ENCODE measurements at places on chromosomes 6 and 20.

- DNase-seq = peak; percentile 81
Measured at GRCh38 chr6:3456898-3457709, at the start of gene SLC22A23. TSS of gene SLC22A23 (minus strand) at chr6:3457050. CDS start at chr6:3456559, 491 bp downstream.

DNA sequence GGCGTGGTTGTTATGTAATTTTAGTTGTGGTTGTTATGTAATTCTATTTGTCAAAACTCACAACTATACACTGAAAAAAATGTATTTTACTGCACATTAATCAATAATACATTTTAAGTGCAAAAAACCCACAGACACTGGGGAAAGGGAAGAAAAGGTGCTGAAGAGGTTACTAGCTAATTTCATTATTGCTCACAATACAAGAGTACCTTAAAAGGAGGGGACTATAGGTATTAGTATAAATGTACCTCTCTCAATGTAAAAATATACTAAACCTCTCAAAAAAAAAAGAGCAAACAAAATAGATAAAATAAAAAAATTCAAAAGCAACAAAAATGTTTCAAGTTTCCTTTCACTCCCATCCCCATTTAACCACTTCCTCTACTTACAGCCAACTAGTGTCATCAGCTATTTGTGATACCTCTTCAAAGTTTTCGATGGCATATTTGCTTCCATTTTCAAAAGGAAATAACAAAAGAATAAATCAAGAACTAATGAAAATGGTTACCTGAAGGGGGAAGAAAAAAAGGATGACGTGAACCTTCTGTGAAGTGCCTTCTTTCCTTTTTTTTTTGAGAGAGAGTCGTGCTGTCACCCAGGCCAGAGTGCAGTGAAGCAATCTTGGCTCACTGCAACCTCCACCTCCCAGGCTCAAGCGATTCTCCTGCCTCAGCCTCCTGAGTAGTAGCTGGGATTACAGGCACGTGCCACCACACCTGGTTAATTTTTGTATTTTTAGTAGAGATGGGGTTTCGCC is 30.2 kb downstream of the RANBP9 start:
- DNase-seq = no peak

GRCh38 chr20:4869290-4870193 is 131.8 kb downstream of the SLC23A2 start:
- DNase-seq = no peak

DNA sequence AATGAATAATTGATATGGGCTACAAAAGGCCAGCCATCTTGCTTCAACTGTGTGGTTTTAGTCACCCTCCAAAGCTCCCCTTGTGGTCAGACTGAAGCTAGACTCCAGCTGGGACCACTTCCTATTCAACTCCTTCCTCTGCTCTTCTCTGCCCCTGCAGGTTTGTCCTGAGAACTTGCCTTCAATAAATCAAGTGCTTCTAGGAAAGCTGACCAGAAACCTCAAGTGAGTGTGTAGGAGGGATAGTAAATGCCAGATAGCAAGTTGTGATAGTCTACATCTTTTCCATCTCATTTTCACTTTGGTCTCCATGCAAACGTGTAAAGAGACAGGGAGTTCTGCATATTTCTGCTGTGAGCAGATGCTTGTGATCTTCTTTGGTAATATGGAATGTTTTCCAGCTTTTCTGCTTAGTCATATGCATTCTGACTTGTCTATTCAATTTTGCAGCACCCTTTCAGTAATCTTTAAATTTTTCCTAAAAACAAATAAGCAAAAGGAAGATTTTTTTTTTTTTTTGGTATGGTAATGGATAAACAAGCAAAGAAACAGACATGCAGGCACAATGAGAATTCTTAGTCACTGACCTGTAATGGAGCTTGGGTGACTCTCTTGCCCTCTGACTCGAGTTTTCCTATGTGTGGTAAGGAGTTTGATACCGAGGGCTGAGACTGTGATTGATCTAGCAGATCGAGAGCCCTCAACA is 201.3 kb upstream of the BTBD3 start:
- no peak for DNase-seq

- DNase-seq = no peak
Measured at GRCh38 chr20:53642196-53643030, 48.8 kb upstream of the ZNF217 start.

- DNase-seq = no peak
Measured at GRCh38 chr20:52869276-52869675, 102.9 kb upstream of the TSHZ2 start.

DNA sequence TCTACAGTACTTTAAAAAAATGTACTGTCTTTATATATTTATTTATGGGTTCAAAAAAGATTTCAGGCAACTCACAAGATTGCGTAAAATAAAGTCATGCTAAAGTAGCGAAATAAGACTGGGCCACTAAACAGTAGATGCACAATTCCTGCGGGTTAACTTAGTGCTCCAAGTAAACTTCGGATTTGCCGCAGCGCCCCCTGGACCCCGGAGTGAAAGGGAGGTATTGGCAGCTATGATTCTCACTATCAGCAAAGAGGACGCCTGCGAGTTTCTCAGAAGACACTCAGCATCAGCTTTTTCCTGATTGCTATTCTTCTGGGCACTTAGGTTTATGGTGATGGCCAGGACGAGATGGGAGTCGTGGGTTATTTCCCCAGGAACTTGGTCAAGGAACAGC is 1.4 kb downstream of the OTOR start:
- DNase-seq = no peak

DNA sequence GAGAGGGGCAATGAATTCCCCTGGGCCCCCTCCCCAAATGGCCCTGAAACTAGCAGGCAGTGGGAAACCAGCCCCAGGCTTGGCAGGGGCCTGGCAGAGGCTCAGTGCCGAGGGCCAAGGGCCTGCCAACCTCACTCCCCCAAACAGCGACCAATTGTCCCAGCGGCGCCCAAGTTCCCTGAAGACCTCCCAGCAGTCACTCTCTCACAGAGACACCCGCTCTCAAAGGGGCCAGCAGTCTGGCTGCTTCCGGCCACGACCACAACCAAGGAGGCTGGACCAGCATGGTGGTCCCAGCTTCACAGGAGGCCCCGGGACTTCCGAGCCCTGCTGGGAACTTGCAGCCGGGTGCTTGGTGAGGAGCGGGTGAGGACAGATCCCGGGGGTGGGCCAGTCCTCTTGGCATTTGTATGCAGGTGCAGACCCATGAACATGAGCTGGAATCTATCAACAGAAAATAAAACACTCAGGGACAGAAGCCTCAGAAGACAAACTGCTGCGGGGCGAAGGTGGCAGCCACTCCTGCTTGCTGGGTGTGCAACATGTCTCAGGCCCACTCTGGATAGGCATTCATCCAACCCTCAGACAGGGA is 17.5 kb upstream of the SIRPA start:
- DNase-seq = no peak

DNA sequence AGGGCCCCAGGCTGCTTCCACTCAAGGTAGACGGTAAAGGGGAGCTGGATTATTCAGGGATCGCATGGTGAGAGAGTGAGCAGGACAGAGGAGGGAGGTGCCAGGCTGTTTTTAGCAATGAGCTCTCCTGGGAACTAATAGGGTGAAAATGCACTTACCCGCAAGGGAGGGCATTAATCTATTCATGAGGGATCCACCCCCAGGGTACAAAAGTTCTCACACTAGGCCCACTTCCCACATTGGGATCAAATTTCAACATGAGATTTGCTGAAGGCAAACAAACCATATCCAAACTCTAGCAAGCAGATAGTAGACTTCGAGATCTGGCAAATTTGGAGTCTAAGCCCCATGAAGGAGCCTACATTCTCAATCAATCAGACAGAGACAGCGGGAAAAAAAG is 408.6 kb downstream of the RNF144B start:
- DNase-seq = no peak

- DNase-seq = no peak
Measured at GRCh38 chr20:62777528-62777830, 18.8 kb upstream of the MRGBP start.

GRCh38 chr6:131488780-131489179 is 84.2 kb upstream of the ARG1 start:
- DNase-seq = no peak

DNA sequence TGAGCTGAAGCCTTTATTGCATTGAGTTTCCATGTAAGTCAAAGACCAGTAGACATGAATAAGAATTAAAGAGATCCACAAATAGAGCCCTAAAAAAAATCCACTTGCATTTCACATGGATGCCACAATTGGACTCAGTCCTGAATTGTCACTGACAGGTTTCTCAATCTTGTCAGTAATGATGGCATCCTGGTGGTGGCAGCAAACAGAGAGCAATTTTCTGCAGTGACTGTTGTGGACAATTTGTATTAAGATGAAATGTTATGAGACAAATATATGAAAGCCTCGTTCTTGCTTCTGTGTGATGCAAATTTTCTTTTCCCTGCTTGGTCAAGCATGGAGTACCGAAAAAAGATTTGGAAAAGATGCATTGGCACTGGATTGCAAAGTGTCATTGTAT is 278.9 kb downstream of the SAMD5 start:
- no peak for DNase-seq

DNA sequence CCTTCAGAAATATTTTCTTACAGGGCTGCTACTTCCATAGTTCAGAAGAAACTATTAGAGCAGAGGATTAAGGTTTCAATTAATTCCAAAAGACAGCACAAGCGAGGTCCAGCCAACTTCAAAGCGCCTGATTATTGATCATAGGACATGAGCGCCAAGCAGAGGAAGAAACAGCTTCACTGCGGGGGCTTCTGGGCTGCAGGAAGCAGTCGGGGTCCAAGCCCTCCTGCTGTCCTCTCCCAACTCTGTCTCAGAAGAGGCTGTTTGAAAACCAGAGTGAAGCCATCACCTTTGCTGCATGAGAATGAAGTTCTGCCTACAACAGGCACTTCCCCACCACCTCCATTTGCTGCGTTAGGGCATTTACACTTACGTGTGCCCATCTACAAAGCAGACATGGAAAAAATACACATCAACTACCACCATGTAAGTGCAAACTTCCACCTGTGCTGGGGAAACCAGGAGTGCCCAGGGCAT is 23.9 kb downstream of the SUMO4 start:
- DNase-seq = no peak

DNA sequence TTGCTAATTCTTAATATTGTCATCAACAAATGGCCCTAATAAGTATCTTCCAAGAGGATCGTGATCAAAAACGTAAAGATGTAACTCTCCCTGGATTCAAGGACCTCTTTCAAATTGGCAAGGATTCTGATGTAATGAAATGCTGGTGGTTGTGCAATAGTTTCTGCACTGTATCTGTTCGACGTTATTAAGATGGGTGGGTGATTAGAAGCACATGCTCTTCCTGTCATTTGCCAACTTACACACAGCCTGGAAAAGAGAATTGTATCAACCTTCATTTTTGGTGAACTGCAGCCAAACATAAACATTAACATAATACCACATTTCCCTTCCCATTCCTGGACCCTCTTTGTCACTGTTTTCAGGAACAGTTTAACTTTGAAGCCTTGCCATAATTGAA is 9.8 kb downstream of the FOXQ1 start:
- DNase-seq = no peak

DNA sequence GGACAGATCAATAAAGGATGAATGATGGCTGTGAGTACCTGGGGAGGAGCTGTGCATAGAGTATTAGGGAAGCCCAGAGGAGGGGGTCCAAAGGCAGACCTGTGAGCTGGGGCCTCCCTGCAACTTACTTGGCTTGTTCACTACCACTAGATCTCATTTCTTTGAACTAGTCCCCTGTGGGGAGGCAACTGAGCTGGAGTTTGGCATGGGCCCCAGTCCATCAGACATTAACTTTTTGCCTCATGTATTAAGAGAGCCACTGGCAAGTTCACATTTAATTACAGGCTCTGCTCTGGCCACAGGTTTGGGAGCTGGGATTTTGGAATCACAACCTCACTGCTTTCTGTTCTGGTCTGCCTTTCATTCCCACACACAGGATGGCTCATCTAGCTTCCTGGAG is 254.1 kb downstream of the PRL start:
- no peak for DNase-seq

- DNase-seq = no peak
Measured at GRCh38 chr6:116190550-116190949, 63.3 kb downstream of the TSPYL4 start.

DNA sequence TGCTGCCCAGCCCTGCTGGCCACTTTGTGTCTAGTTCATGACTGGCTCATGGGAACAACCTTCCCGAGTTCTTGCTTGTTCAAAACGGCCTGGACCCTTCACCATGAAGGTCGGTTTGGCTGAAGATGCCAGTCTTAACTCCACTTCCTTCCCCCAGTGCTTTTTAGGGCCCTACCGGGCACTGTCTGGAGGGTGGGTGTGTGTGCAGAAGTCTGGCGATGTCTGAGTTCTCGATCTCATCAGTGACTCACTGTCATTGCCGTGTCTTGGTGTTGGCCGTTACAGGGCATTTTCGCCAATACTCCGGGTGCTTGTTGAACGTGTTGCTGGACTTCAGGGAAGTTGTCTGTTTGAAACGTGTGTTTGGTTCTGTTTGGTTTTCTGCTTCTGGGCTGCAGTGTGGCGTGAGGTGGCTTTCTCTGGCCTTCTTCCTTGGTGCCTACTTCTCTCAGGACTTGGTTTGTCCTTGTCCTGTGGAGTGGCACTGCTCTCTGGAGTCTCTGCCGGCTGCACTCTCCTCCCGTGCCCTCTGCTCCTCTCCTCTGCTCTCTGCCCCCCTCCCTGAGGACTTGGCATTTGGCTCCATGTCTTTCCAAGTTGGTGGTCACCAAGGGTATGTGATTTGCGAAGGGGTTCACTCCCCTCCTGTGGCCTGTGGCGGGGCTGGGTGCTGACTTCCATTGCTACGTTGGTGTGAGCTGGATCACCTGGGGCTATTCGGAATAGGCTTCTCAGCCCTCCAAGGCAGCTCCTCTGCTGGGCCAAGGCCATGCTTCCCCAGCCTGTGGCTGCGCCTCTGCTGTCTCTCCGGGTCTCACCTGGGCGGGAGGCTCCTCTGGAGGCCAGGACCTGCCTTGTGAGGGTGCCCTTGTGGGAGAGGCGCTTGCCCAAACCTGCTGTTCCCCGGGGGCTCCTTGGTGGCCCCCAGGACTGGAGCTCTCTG is 38.2 kb downstream of the PYGB start:
- DNase-seq = no peak

DNA sequence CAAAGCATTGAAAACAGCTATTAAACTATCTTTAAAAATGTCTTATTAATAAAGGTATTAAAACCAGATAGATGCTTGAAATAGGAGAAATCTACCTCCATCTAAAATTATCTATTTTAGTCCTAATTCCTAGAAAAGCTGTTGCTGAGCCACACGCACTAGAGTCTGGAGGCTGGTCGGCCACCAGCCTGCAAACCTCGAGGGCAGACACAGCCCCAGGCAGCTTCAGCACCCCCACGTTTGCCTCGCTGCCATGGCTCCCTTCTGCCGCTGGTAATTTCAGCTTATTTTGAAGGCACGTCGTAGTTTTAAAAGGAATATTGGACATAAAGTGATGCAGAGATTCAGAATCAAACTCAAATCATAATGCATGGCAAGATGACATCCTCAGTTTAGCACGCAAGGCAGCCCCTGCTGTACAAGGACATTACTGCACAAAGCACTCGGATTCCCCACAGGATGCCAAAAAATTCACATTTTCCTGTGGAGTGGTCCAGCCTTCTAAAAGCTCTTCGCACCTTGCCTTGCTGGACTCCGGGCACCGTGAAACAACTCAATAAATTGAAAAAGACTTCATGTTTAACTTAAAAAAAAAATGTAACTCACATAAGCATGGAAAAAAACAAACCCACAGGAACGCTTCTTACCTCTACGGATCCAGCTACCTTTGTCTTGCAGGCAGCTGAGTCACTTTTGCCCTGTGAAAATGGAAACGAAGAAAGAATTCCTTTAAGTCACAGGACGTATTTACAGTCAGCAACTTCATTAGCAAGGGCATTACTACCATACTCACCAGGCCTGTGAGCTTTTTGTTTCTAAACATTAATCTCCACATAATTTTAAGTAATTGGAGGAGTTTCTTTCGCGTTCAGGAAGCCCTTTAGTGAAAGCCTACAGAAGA is 143.4 kb upstream of the RPS6KA2 start:
- DNase-seq = no peak

Measured in left lung (tissue), 14 donors.